Stimulated activated CD4-positive, alpha-beta T cell treated with anti-CD3 and anti-CD28 coated beads, Interleukin-4, amount 100 ng/mL, for 24 hours (primary cell): ENCODE measurements at places on chromosomes 2 and 18.

DNA sequence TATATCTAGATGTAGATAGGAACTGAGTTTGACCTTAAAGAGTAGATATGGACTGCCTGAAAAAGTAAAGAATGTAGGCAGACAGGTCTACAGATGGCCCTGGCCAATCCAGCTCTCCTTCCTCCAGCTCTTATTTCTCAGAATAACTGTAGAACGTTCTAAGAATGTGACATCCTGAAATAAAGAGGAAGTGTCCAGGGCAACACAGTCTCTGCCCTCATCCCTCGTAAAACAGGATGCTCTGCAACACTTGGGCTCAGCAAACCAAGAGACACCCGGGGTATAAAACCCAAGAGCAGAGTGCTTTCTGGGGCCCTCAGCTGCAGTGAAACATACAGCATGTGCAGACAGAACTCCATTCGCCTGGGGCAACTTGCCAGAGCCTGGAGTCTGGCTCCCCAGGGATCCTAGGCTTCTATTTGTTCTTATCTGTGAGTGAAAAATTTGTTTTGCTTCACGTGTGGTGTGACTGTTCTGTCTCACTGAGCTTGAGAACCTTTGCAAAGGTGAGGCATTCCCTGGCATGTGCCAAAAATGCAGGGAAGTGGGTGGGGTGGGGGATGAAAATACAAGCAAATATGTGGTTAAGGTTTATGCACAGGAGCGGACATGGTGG is 401.0 kb downstream of the SETBP1 start:
- DNase-seq: no peak

DNA sequence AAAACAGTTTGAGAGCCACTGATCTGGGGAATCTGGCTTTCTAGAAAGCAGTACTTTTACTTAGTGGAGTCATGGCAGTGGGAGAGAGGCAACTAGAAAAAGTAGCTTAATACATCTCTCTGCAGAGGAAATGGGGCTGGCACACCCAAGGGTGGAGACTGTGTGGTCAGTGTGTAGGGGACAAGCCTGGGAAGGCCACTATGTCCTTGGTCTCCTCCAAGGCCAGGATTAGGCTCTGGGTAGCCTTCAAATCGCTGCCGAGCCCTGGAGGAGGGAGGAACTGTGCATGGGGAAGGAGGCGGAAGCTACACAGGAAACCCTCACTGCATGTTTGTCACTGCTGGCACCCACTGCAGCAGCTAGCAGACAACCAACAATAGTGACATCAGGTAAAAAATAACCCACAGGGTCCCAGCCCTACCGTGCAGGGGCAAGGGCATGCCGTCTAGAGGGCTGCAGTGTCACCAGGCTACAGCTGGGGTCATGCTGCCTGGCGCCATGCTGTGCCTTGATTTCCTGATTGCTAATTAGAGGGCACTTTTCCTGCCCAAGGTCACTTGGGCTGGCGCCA is 34.8 kb downstream of the LBH start:
- peak; percentile 53 for DNase-seq

DNA sequence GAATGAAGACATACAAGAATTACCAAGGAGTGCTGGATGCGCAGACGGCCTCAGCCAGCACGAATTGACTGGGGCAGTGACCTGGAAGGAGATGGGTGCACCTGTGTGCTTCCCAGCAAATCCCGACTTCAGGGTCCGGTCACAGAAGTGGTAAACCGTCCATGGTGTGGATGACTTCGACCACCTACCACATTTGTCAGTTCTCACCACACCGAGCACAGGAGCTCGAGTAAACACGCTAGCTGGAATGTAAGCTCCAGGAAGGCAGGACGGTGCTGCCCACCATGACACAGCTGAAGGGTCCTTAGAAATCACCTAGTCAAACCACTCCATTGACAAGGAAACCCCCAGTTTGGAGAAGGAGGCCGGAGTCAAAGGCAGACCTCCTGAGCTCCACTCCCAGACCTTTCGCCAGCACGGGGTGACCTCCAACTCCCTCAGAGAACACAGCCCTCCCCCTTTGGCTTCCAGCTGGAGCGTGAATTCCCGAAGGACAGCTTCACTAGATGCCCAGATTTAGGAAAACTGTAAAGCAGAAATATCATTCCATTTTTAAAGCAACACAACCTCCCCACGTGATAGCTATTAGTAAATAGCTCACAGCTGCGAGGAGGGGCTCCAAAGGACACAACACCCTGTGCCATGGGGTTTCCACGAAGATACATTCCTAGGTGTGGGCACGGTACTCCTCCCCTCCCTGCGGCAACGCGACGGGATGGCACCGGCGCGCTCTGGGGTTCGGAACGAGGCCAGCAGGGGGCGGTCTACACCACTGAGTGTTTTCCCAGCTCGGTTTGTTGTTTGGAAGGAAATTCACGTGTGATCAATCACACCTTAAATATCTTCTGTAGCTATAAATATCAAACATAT is 34.1 kb upstream of the GNAL start:
- peak; percentile 46 for DNase-seq

DNA sequence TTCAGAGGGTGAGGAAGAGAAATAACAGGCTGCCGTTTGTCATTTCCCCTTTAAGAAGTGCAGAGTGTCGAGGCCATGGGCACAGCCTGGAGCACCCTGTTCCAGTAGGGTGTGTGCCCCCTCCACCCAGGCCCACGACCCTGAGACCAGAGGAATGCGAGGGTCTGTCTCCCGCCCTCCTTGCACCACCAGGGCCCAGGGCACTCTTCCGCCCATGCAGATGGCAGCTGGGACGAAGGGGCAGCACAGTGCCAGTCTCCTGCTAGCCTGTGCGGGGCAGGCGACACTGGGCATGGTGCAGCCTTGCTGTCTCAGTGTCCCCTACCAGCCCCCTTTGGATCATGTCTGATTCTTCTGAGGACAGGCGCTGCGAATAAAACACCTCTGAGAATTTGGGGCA is 15.8 kb upstream of the PDIA6 start:
- no peak for DNase-seq

DNA sequence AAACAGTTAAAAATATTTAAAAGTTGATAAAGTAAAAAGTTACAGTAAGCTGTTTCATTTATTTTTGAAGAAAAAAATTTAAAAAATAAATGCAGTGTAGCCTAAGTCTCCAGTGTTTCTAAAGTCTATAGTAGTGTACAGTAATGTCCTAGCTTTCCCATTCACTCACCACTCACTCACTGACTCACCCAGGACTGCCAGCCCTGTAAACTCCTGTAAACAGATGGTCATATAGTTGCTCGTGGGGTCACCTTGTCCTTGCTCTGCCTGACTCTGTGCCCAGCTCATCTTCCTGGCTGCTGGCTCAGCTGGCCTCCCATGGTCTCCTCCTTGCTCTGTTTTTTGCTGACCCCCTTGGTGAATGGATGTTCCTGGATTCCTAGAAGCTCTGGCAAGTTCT is 180.3 kb downstream of the VAPA start:
- no peak for DNase-seq

DNA sequence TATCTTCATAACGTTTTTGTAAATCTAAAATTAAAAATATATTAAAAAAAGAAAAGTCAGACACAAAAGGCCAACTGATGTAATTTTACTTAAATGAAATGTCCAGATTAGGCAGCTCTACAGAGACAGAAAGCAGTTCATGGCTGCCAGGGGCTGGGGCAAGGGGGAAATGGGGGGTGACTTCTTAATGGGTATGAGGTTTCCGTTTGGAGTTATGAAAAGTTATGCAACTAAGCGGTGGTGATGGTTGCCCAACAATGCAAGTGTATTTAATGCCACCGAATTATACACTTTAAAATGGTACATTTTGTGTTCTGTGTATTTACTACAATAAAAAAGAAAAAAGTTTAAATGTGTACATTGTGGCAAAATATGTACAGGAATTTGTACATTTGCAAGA is 70.2 kb upstream of the TEX51 start:
- DNase-seq: no peak

- peak; percentile 50 for DNase-seq
Measured at GRCh38 chr2:9712263-9712662, 81.5 kb upstream of the YWHAQ start.

GRCh38 chr18:74081966-74082741 is 65.5 kb downstream of the FBXO15 start:
- peak; percentile 63 for DNase-seq

GRCh38 chr2:33535421-33535820 is 59.0 kb downstream of the RASGRP3 start:
- no peak for DNase-seq
